ENCODE measurements at places on chromosomes 5 and 9.

DNA sequence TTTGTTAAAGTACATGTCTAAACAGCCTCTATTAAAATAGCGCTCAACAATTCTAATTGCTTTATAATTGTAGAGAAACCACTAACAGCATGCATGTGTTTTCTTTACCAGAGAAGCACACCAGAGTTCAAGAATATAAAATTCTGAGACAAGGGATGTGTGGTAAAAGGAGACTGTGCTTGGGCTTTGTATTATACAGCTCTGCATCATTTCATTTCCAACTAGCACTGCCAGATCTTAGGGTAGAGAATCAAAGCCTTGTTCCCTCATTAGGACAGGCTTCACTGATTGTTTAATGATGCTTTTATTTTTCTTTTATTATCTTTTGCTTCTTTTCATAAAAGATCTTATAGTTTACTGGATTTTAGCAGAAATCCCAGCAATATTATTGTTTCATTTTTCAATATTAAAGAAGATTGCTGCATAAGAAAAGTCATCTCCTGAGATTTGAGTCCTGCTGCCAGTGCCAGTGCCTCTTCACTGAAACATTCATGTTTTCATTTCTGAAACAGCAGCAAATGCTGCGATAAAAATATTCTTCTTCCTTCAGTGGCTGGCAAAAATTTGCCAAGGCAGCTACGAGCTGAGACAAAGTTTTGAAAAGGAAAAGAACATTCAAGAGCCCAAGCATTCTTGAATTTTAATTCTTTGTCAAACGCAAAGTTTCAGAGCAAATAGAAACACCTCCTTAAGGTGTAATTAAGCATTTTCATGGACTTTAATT is 491.0 kb upstream of the PIK3R1 start:
- DNase-seq: no peak

DNA sequence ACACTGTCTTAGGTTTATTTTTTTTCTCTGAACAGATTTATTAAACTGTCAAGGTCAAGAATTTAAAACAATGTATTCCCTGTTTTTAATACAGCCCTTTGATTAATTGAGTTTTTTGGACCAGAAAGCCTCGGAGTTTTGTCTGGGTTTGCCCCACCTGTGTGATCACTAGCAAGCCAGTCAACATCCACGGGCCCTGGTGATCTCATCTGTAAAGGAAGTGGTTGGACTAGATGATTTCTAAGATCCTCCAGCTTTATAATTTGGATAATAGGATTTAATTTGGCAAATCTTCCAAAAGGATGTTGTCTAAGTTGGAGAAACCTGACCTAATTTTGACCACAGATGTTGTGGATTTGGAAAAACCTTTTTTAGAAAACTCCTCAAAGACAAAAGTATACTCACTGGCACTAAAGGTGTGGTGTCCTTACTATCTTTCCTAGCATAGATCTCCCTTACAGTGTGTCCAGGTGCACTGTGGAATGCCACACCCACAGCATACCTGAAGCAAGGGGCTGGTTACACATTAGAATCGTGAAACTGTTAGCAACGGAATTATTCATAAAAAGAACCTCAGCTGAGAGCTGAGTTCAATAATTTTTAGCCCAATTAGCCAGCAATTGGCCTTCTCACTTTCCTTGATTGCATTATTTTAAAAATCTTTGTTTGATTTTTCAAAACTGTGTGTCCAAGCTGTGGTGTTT is 195.6 kb upstream of the ELL2 start:
- DNase-seq: no peak

GRCh38 chr5:97163360-97163764 is 19.7 kb downstream of the RIOK2 start:
- DNase-seq: no peak

DNA sequence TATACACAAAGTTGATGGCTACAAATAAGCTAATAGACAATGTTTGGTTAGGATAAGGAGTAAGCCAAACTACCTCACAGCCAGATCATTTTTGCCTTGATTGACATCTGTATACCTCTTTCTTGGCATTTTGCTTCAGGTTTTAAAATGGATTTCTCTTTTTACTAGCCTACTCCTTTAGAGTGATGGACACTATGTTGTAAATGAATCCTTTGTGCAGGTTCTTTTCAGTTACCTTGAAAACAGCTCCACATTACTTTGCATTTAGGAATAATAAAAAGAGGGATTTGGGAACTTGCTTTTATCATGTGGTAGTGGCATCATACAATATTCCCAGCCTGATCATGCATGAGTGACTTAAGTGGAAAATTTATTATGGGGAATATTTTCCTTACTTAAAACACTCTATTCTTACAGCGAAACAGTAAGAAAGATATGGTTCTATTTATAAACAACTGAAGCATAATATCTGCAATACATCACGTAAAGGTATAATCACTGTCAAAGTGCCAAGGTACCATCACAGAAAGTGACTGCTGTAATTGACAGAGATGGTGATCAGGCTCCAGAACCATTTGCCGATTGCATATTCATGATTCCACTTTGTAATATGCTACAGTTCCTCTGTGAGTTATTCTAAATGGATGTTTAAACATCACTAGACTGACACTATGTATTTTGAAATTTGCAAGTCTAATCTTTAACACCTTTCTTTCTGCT is 327.0 kb downstream of the DMRTA1 start:
- no peak for DNase-seq

DNA sequence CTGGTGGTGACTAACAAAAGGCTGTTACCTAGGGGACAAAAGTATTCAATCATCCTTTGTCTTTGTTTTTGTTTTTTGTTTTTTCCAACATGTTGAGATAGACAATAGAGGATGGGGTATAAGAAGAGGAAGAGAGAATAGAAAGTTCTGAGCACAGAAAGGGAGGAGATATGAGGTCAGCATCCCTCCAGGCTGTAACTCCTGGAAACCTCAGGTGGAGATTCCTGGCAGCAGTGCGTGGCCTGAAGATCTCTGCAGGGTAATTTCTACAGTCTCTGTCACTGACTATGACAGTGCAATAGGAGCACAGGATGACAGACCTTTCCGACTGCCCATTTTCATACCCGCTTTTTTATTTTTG is 112.1 kb downstream of the ADRB2 start:
- DNase-seq: no peak

GRCh38 chr5:167939686-167940085 is 351.8 kb upstream of the WWC1 start:
- no peak for DNase-seq

DNA sequence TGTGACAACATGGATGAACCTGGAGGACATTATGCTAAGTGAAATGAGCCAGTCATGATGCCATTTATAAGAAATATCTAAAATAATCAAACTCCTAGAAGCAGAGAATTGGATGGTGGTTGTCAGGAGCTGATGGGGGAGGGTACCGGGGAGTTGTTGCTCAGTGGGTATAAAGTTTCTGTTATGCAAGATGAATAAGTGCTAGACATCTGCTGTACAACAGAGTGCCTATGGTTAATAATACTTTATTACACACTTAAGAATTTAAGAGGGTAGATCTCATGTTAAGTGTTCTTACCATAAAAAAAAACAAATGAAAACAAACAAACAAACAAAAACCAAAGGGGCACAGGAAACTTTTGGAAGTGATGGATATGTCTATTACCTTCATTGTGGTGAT is 13.0 kb upstream of the CCDC69 start:
- no peak for DNase-seq

- no peak for DNase-seq
Observed at GRCh38 chr9:126146254-126147145, 180.1 kb upstream of the MVB12B start.

GRCh38 chr5:160852049-160852448 is at the start of gene ATP10B:
Gene ATP10B (minus strand): TSS chr5:160852211. CDS start chr5:160688074, 164,137 bp downstream.
- DNase-seq: no peak

- no peak for DNase-seq
Observed at GRCh38 chr5:91562922-91563321, 179.8 kb upstream of the ARRDC3 start.

All from T-helper 9 cell (primary cell).